NCI-H460 (cell line): ENCODE measurements at places on chromosomes 4 and X. TPM values are rescaled to one million over a fixed set of nuclear protein-coding genes. Genes with fewer than 3 reads are reported as not detected.

DNA sequence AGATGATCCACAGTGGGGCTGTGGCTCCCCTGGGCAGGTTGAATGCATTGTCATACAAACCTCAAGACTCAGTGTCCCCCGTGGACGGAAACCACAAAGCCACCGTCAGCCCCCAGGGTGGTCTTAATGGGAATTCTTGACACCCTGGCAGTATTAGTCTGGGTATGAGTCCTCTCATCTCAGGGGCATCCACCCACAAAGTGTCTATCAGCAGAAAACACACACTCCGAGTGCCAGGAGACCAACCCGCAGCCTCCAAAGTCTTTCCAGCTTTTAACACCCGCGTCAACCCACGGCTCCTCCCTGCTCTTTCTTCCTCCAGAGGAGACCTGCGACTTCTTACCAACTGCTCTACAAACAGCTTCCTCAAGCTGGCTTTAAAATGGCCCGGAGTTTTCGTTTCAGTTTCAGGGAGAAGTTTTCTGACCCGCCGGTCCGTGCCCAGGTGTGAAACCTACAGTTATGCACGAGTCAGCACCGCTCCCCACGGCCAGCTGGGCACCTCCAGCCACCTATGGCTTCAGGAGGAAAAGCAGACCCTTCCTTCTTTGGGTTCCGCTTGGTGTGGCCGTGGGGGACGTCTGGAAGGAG lies 14.4 kb upstream of the ASMTL start:
- DNase-seq = no peak

- DNase-seq = no peak
These were observed 204.7 kb downstream of the PACRGL start for GRCh38 chr4:20904966-20905365.

- DNase-seq = peak; percentile 45
These were observed 128.3 kb downstream of the MAGEE1 start for GRCh38 chrX:76555816-76556215.

- DNase-seq = no peak
These were observed 63.4 kb downstream of the SMAD1 start for GRCh38 chr4:145545031-145545430.

DNA sequence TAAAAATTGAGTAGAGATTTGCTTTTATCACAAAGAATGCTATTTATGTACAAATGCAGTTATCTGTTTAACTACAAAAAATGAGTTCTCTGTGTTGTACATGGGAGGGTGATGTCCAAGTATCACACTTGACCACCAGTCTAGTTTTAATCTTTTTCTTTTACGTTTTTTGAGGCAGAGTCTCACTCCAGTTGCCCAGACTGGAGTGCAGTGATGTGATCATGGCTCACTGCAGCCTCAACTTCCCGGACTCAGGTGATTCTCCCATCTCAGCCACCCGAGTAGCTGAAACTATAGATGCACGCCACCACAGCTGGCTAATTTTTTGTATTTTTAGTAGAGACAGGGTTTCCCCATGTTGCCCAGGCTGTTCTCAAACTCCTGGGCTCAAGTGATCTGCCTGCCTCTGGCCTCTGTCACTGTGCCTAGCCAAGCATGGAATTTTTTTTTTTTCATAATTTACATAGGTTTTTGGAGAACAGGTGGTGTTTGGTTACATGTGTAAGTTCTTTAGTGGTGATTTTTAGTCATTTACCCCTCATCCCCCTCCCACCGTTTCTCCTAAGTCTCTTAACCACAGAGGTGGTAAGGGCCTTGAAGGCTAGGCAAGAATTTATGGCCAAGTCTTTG lies 47.9 kb upstream of the RPA4 start:
- DNase-seq = no peak

- no peak for DNase-seq
These were observed 30.0 kb downstream of the WDR1 start for GRCh38 chr4:10086506-10087120.

- no peak for DNase-seq
These were observed 45.3 kb downstream of the TBCK start for GRCh38 chr4:106270736-106271135.

GRCh38 chr4:143488687-143489086 lies 24.8 kb upstream of the SMARCA5 start:
- DNase-seq = no peak

- no peak for DNase-seq
These were observed 46.1 kb downstream of the SORCS2 start for GRCh38 chr4:7238300-7238960.

USP17L28 gene
- total RNA-seq = not detected in 2 replicates

GPRASP2 gene
- total RNA-seq = 7.2 and 9.8 TPM in 2 replicates
